ENCODE measurements at places on chromosomes 1 and 21.

DNA sequence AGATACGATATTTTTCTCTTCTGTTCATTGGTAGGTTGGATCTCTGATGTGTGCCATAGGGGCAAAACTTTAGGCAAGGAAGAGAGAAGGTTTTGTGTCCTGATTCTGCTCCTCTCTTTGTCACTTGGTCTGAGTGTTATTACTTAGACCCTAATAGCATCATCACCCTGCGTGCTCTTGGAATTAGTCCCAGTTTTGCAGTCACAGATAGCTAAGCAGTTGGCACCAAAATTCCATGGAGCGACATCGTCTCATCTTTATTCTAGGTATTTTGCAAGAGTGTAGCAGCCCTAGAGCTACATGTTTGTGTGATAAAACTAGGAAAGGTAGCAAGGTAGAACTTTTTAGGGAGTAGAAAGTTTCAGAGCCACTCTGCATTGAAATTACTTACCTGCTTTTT, 23.8 kb downstream of the PIP5K1A start:
- no peak for DNase-seq

- no peak for DNase-seq
Observed at GRCh38 chr1:77524038-77524437, 158.4 kb downstream of the ZZZ3 start.

GRCh38 chr1:151534662-151535278, 5.3 kb upstream of the TUFT1 start:
- peak; percentile 86 for DNase-seq

- no peak for DNase-seq
Observed at GRCh38 chr1:19987719-19988118, 8.3 kb upstream of the PLA2G2A start.
